ENCODE measurements at places on chromosomes 2 and 18.

GRCh38 chr2:73103018-73103542 lies 9.7 kb downstream of the RAB11FIP5 start:
- DNase-seq = no peak

- no peak for DNase-seq
These were observed 36.7 kb upstream of the ARL4C start for GRCh38 chr2:234533626-234534025.

GRCh38 chr2:121326628-121327027 lies 41.6 kb upstream of the TFCP2L1 start:
- DNase-seq = no peak

- peak; percentile 81 for DNase-seq
These were observed 3.8 kb downstream of the GALNT5 start for GRCh38 chr2:157261199-157261782.

- no peak for DNase-seq
These were observed 269.2 kb downstream of the NYAP2 start for GRCh38 chr2:225668606-225669266.

DNA sequence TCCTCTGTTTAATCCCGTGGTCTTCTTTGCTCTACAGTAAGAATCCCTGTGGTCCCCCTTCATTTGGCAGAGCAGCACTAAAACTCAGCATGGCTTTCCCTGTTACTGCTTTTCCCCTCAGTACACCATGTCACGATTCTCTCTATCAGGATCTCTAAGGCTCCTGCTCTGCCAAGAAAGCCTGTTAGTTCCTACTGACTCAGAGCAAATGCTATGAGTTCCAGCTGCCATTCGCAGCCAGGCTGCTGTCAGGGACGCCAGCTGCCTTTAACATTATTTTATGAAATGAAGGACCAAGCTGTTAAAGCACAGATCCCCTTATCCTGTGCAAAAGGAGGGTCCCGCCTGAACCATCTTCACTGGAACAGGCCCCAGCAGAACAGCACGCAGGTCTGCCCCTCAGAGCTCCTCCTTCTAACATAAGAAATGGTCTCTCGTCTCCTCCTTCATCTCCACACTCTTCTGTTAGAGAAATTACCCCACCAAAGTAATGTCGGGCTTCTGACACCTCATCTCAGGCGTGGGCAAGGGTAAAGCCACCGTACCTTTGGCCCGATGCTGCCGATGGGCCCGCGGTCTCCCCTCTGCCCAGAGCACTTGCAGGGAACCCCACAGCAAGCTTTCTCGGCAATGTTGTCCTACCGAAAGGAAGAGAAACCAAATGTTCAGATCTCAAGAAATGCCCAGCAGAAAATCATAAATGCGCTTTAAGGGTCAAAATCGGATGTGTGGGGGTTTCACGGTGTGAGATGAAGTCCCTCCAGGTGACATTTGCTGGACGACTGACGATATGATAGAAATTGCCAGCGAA lies 52.6 kb downstream of the COL6A3 start:
- no peak for DNase-seq

- DNase-seq = no peak
These were observed 11.5 kb upstream of the RNU2-63P start for GRCh38 chr2:88027697-88028389.

GRCh38 chr18:7084080-7085065 lies 33.2 kb downstream of the LAMA1 start:
- DNase-seq = no peak

DNA sequence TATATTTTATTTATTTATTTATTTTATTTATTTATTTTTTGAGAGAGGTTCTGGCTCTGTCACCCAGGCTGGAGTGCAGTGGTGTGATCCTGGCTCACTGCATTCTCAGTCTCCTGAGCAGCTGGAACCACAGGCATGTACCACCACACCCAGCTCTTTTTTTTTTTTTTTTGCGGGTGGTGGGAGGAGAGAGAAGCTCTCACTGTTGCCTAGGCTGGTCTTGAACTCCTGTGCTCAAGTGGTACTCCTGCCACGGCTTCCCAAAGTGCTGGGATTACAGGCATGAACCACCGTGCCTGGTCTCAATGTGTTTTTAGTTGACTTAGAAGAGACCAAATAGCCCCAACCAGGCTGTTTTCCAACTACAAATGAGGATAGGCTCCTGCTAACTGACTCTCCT lies 80.7 kb downstream of the PDCL3 start:
- DNase-seq = no peak

DNA sequence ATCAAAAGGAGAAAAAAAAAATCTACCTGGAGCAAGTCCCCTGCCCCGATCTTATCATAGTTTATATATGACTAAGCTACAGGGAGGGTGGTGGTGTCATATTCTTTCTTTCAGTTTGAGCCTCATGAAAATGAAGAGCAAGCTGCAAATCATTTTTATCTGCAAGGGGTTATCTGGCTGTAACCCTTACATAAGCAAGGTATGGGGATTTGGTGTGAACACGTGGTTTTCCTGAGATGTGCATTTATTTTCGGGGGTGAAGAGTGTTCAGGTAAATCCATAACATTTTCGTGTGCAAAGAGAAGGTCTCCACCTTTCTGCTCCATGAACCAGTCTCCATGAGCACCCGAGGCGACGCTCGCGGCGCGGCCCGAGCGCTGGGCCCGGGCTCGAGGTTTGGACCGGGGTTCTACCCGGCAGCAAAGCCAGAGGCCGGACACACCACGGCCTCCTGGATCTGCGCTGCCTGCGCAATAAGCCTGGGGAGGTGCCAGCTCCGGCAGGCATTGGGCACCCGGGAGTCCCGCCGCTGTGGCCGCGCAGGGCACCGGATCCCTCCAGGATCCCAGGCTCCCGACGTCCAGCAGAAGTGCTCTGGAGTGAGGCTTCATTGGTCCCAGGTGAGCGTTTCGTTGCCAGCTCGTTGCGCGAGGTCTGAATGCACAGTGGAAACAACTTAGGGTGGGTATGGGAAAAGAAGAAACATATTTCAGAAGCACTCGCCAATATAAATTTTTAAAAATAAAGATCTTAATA lies 36.1 kb upstream of the GPD2 start:
- DNase-seq = peak; percentile 26

- DNase-seq = no peak
These were observed 74.2 kb downstream of the TNFRSF11A start for GRCh38 chr18:62399276-62399675.

- DNase-seq = no peak
These were observed 443.0 kb upstream of the MMADHC start for GRCh38 chr2:150030436-150031190.

DNA sequence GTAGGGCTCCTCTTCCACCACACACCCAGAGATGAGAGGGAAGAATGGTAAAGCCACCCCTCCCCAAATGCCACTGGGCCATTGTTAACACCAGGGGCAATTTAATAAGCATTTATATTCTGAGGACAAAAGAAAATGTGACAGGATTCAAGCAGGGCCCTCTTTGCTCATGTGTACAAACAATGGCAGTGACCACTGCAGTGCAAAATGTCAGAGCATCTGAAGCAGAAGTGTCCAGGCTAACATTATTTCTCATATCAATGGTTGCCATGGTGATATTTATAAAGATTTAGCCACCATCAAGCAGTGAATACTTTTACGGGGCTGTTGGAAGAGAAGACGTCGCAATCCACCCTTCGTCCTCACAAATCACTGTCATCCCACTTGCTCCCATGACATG lies 10.8 kb upstream of the EPB41L3 start:
- no peak for DNase-seq

GRCh38 chr2:143452817-143453451 lies 323.7 kb downstream of the ARHGAP15 start:
- peak; percentile 65 for DNase-seq

- peak; percentile 49 for DNase-seq
These were observed 3.9 kb upstream of the NPPC start for GRCh38 chr2:231929961-231930592.

DNA sequence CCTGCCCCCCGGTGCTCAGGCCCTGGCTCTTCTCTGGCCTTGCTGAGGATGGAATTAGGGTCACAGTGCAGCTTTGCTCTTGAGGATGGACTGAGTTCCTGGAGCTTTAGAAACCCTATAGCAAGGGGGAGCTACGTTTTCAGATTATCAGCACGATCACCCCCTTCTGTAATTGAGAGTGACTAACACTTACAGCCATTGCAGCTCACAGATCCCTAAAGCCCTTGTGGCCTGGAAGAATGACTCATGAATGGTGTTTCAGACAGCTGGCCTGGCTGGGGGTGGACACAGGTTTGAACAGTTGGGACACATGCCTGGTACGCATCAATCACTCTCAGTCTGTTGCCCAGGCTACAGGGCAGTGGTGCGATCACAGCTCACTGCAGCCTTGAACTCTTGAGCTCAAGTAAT lies 79.7 kb upstream of the IGFBP5 start:
- DNase-seq = no peak

- DNase-seq = peak; percentile 43
These were observed 81.3 kb upstream of the PELI1 start for GRCh38 chr2:64225491-64225890.

DNA sequence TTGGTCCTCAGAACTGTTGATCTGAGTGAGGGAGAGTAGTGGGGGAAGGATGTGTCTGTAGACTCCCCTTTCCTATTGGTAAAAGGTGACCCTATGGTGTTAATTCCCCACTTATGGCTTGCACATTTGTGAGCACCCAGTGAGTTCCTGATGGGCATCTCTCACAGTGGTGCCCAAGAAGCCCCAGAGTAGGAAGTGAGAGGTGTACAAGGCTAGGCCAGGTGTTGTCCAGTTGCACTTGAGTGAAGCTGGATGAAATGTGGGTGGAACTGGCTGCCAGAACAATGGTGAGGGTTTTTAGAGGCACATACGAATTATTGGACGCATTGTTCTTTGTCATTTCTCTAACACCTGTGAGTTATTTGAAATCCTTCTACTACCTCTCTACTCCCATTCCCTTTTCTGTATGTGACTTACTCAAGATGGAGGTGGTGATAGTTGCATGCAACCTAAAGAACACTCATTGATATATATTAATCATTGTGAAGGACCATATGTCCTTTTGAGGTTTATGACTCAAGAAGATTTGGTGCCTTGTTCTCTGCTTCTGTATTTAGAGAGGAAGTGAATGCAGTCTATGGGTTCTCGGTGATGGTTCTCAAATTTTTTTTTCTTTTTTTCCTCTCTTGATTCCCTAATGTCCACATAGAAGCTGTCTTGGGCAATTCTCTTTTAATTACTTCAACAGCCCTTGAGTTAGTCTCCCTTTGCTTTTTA lies 162.7 kb downstream of the FSHR start:
- DNase-seq = no peak

DNA sequence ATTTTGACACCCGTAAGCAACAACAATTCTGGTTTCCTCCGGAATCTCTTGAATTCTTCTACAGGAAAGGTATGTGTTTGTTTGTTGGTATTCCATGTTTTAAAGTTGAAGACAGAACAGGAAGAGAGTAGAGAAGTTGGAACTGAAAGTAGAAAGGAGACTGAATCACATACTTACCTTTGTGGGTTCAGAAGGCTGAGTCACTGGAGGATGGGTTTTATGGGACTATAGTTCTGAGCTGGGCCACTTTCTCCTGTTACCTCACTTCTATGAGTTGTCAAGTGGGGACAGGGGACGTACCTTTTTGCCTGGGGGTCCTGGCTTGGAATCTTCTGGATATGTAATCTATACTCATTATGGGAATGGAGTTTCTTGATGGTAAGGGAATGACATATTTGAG lies 40.9 kb downstream of the KDM3A start:
- peak; percentile 35 for DNase-seq

- DNase-seq = no peak
These were observed 173.7 kb downstream of the MYCN start for GRCh38 chr2:16114070-16114469.

GRCh38 chr2:134395779-134396178 lies 141.9 kb downstream of the MGAT5 start:
- no peak for DNase-seq

DNA sequence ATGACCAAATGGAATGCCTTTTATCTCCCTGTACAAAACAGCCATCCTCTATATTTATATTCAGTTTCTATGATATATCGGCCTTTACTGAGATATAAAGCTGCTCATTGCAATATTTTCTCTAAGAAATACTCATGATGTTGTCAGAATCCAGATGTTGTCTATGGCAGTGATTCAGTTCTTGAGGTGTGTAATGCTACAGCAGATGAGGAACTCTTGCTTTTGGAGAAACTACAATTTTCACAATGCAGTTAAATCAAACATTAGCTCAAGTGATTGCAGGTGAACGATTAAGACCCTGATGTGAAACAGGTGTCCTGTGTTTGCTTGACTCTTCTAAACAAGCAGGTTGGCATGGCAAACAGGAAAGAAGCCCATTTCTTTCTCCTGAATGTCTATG lies 256.2 kb upstream of the CDH20 start:
- no peak for DNase-seq

DNA sequence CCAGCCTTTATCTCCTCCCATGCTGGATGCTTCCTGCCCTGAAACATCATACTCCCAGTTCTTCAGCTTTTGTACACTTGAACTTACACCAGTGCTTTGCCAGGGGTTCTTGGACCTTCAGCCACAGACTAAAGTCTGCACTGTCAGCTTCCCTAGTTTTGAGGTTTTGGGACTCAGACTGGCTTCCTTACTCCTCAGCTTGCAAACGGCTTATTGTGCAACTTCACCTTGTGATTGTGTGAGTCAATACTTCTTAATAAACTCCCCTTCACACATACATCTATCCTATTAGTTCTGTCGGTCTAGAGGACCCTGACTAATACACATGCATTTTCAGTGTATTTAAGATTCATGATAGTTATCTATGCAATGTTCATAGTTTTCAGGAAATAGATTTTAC lies 35.8 kb upstream of the ZNF804A start:
- no peak for DNase-seq

DNA sequence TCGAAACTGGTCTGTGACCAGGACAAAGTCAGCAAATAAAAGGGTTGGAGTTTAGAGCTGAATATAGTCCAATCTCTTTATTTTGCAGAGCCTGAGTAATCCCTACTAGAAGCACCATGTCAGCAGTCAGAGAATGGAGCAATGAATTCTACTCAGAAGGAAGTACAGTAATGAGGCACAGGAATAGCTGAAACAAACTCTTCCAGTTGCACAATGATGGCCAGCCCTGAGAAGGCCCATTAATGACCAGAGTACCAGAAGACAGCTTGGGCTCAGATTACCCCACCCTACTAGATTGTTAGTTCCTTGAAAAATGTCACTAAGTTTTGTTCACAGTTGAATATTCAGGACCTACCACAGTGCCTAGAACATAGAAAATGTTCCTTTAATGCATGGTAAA lies 40.3 kb upstream of the SCG2 start:
- DNase-seq = no peak

DNA sequence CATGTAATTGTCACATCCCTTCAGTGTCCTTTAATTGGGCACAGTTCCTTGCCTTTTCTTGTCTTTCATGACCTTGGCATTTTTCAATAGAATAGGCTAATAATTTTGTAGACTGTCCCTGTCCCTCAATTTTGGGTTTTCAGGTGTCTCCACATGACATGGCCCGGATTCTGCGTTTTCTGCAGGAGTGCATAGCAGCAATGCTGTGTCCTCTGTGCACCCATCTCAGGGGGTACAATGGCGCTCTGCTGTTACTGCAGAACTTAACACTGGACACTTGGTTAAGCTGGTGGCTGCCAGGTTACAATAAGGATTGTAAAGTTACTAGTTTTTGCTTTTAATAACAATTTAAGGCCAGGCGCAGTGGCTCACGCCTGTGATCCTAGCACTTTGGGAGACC lies 51.3 kb downstream of the INPP5D start:
- DNase-seq = no peak
